ENCODE measurements at places on chromosomes 4 and X. TPM values are rescaled to one million over a fixed set of nuclear protein-coding genes. Genes with fewer than 3 reads are reported as not detected.

DNA sequence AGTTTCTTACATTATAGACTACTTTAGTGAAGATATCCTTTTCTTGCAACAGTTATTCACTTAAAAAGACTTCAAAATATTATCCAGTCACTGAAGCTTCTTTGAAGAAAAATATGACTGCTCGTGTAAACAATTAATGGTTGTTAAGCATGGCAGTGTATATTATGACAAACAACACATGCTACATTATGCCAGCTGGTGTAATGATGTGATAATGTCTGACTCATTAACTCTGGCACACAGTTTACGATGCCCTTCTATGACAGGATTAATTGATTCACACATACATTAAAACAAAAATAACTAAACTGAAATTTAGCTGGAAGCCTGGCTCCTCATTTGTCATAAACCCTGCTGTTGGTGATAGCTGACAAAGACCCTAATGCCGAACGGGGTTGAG lies 22.4 kb downstream of the GK2 start:
- no peaks in the 10 kb centered on the region for H3K36me3 ChIP-seq
- DNase-seq = no peak
- no peak overlapping the region for H3K27ac ChIP-seq
- H3K27me3 ChIP-seq = no peaks in the 10 kb centered on the region

GRCh38 chr4:126783191-126783590 lies 849.6 kb upstream of the INTU start:
- no peaks in the 10 kb centered on the region for H3K4me1 ChIP-seq
- no peak overlapping the region for H3K4me3 ChIP-seq
- no peaks in the 10 kb centered on the region for H3K27me3 ChIP-seq

DNA sequence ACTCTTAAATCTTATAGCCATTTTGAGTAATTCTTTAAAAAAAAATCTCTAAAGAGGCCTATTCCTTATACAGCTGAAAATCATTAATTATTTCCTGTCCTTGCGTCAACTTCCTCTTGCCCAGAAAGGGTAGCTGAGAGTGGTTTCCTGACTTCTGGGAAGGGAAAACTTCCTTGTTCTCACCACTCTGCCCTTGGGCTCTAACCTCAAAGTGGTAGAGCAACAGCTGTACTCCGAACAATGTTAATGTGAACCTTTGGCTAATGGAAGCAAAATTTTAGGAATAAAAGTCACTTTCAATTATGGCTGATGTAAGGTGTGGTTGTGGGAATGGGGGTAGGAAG lies 15.3 kb downstream of the KLHL2 start:
- H3K4me3 ChIP-seq = peak overlapping the region; percentile 71
- no peak for DNase-seq
- peaks cover 59% of the 10 kb centered on the region for H3K4me1 ChIP-seq
- H3K27me3 ChIP-seq = no peaks in the 10 kb centered on the region
- H3K27ac ChIP-seq = peak overlapping the region; percentile 86
- H3K36me3 ChIP-seq = peaks cover 48% of the 10 kb centered on the region

- H3K4me1 ChIP-seq = peaks cover 1% of the 10 kb centered on the region
- H3K4me3 ChIP-seq = no peak overlapping the region
- H3K27ac ChIP-seq = no peak overlapping the region
- no peaks in the 10 kb centered on the region for H3K36me3 ChIP-seq
These were observed 17.2 kb upstream of the MYOZ2 start for GRCh38 chr4:119118397-119118796.

DNA sequence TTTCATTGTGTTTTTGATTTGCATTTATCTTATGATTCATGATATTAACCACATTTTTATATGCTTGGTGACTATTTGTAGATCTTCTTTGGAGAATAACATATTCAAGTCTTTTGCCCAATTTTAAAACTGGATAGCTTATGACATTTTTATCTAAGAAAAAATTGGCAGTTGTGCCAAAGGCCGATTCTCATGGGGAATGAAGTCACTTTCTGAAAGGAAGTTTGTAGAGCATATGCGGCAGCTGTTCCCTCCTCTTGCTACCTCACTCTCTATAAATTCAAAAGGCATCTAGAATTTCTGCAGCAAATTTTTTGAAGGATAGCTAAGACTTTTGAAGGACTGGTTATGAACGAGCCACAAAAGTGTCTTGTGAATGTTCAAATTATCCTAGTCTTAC lies 2353.5 kb downstream of the ARAP2 start:
- no peak overlapping the region for H3K4me3 ChIP-seq
- no peaks in the 10 kb centered on the region for H3K27me3 ChIP-seq
- no peaks in the 10 kb centered on the region for H3K4me1 ChIP-seq
- no peaks in the 10 kb centered on the region for H3K36me3 ChIP-seq
- no peak for DNase-seq

DNA sequence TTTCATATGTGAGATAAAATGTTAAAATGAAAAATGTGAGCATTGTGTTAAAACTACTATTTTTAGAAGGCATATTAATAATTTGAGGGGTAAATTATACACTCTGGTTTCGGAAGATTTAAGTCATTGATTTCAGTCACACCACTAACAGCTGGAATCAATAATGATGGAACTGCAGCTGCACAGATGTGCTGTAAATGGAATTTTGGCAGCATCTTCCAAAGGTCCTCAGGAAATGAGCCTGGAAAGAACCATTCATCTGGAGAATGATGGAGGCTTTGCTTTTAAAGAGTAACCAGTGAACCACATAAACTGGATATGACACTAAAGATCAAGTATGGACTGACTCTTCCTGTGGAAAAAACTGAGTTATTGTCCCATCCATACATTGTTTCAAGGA lies 759.0 kb upstream of the EPHA5 start:
- no peak overlapping the region for H3K4me3 ChIP-seq

GRCh38 chrX:51608126-51608525 lies 10.6 kb downstream of the CENPVL3 start:
- DNase-seq = no peak
- H3K4me3 ChIP-seq = no peak overlapping the region
- H3K36me3 ChIP-seq = no peaks in the 10 kb centered on the region
- H3K4me1 ChIP-seq = peaks cover 12% of the 10 kb centered on the region
- no peak overlapping the region for H3K27ac ChIP-seq

- no peaks in the 10 kb centered on the region for H3K36me3 ChIP-seq
- no peak overlapping the region for H3K27ac ChIP-seq
- no peak overlapping the region for H3K4me3 ChIP-seq
- no peak for DNase-seq
- H3K4me1 ChIP-seq = no peaks in the 10 kb centered on the region
These were observed 1304.0 kb downstream of the FAM133A start for GRCh38 chrX:94977986-94978385.

GRCh38 chr4:7428261-7429068 lies 6.3 kb downstream of the PSAPL1 start:
- no peak overlapping the region for H3K27ac ChIP-seq
- no peaks in the 10 kb centered on the region for H3K4me1 ChIP-seq
- DNase-seq = no peak
- H3K27me3 ChIP-seq = no peaks in the 10 kb centered on the region

- peaks cover 25% of the 10 kb centered on the region for H3K27me3 ChIP-seq
- H3K4me1 ChIP-seq = peaks cover 3% of the 10 kb centered on the region
- H3K4me3 ChIP-seq = no peak overlapping the region
- DNase-seq = no peak
- H3K36me3 ChIP-seq = no peaks in the 10 kb centered on the region
These were observed 6.2 kb upstream of the NELFA start for GRCh38 chr4:2015008-2015407.

- peaks cover 1% of the 10 kb centered on the region for H3K27me3 ChIP-seq
- no peaks in the 10 kb centered on the region for H3K4me1 ChIP-seq
- no peaks in the 10 kb centered on the region for H3K36me3 ChIP-seq
- no peak overlapping the region for H3K4me3 ChIP-seq
- H3K27ac ChIP-seq = no peak overlapping the region
These were observed 247.0 kb upstream of the TTC29 start for GRCh38 chr4:147192679-147193078.

DNA sequence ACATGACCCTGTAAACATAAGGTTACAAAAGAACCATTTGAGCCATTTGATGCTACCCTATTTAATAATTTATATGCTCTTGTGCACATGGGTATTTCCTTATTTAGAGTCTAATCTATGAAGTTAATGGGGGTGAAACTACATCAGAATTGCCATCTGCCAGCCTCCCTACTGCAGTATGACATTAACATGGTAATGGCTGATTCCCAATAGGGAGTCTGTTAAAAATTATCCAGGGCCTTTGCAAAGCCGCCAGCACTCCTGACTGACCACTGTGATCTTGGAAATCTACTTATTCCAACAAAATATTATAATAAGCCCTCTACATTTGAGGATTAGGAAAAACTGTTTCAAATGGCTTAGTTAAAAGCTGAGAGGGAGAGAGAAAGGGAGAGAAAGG lies 153.7 kb downstream of the CLCN4 start:
- no peak for DNase-seq
- H3K27me3 ChIP-seq = no peaks in the 10 kb centered on the region
- H3K4me3 ChIP-seq = no peak overlapping the region
- H3K27ac ChIP-seq = no peak overlapping the region

DNA sequence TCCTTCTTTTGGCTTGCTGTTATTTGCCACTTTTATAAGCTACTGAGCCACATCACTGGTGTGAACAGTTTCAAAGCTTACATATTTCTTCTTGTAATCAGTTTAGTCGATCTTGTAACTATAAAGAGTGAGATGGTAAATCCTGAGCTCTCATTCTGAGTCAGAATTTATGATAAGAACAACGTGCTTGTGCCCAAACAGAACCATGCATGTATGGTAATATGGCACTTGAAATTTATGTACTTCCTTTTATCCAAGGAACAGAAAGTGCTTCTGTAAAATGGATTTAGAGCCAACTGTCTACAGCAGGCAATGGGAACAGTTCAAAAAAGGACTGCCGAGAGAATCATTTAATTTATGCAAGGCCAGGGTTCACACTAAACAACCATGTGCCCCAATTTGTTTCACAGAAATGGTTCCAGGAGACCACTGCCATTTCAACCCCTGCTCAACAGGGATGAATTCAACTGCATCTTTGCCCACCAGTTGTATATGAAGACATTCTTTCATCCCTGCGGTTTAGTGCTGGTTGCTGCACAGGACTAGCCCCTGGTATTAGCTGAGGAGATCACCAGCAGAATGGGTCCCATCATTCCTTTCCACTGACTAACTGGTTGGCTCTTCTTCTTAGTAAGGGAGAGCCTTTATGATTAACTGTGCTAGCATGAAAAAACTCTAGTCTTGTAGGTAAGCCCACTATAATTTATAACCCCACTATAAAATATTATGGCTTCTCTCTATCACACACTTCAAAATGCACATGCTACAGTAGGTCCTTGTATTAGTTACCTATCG lies 162.9 kb upstream of the PGRMC2 start:
- peaks cover 4% of the 10 kb centered on the region for H3K4me1 ChIP-seq
- H3K27ac ChIP-seq = no peak overlapping the region
- H3K4me3 ChIP-seq = no peak overlapping the region
- H3K36me3 ChIP-seq = no peaks in the 10 kb centered on the region
- peaks cover 13% of the 10 kb centered on the region for H3K27me3 ChIP-seq

- no peak overlapping the region for H3K27ac ChIP-seq
- no peak for DNase-seq
- no peaks in the 10 kb centered on the region for H3K27me3 ChIP-seq
- peaks cover 5% of the 10 kb centered on the region for H3K4me1 ChIP-seq
- H3K4me3 ChIP-seq = no peak overlapping the region
- no peaks in the 10 kb centered on the region for H3K36me3 ChIP-seq
These were observed 3.4 kb upstream of the ATP11C start for GRCh38 chrX:139936259-139936658.

The PYURF gene
- total RNA-seq = 55.9 TPM

The GSTCD gene
- total RNA-seq = 20.9 TPM

The PRR32 gene
- not detected for total RNA-seq

The FDCSP gene
- total RNA-seq = not detected

The SPANXD gene
- not detected for total RNA-seq

The TNIP2 gene
- total RNA-seq = 98.6 TPM

The BEND2 gene
- not detected for total RNA-seq

Data from activated T-helper 1 cell treated with anti-CD3 and anti-CD28 coated beads, Interleukin-12 subunit alpha, Interleukin-12 subunit beta, Interleukin-2, Interleukin-4 antibody, amounts not matched to agents 30 ng/mL and 10 ng/mL and 1 ng/mL, durations not matched to agents 14 hours and 24 hours and 36 hours (primary cell).